ENCODE measurements at places on chromosomes 3 and 15.

- no peak for DNase-seq
Observed at GRCh38 chr15:68676011-68676605, 97.3 kb downstream of the CORO2B start.

GRCh38 chr3:3627114-3627513 is 172.1 kb upstream of the LRRN1 start:
- no peak for DNase-seq

DNA sequence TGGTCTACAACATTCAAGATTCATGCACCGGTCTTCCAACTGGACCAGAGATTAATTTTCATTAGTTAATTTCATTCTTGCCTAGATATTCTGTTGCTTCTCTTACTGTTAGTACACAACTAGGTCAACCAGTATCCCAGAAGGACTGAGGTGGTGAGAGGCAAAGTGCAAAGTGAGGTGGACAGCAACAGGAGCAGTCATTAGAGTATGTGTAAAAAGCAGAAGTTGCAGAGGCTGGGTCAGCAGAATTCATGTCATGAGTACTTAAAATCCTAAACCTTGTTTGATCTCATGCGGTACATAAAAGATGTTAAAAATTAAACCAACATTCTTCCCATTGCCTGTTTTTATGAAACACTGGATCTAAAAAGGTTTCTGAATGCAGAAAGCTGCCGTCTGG is 46.7 kb downstream of the PARP14 start:
- no peak for DNase-seq

- no peak for DNase-seq
Observed at GRCh38 chr3:107861904-107862303, 228.9 kb downstream of the CD47 start.

DNA sequence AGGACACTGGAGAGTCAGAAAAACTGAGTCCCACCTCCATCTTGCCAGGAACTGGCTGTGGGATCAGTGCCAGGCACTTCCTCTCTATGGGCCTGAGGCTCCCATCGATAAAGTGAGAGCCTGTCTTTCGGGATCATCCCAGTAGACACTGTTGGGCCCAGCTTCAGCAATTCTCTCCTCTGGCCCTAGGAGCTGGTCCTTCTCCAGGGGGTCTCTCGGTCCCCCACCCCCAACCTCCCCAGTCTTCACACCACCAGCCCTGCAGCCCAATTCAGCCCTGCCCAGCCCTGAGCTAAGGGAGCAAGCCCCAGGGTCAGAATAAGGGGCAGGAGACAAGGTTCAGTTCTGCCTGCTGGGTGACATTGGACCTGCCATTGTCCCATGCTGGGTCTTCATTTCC is 4.5 kb upstream of the LCTL start:
- DNase-seq = no peak

- no peak for DNase-seq
Observed at GRCh38 chr3:179921500-179921899, 115.2 kb downstream of the PEX5L start.

DNA sequence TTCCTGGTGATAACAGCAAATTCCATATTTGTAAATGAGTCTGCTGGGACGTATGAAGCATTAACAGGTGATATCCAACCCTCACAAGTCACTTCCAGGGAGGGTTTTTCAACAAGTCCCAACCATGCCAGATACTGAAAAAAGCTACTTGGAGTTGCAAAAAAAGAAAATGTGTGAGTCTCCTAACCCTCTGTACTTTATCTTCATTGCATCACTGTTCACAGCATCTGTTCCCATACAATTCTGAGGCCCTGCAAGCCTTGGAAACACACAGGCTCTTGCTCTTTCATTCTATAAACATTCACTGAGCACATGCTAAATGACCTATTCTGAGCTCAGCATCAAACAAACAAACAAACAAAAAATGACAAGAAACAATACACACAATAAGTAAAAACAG is 120.8 kb downstream of the RFTN1 start:
- DNase-seq = no peak

DNA sequence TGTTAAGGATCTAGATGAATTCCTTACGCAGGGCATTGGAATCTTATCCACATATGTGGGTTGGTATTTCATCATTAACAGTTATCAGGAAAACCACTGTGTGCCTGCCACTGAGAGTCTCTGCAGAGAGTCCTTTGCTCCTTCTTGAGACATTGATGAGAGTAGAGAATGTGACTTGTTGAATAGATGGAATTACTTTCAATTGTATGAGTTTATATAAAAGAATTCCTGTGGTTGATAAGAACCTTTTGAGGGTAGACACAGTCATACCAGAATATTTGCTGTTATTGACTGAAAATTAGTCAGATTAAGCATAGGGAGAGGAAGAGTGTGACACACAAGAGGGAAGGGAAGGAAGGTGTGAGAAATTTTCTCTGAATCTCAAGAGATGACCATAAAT is 30.8 kb downstream of the ARHGEF26 start:
- DNase-seq = no peak

DNA sequence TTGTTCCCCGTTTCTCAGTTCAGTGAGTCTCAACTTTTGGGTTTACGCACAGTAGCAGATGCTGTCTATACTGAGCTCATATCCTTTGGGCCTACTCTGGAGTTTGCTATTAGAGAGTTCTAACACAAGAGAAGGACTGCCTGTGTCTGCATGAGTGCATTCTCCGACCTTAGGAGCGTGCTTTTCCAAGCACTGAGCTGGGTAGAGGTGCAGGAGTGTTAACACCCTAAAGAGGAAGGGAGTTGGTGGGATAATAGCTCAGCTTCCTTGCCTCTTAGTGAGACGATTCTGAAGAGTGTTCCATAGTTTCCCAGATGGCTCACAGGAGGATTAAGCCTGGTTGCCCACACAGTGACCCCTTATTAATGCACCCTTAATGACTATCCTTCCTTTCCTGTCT is 6.9 kb upstream of the OXSR1 start:
- DNase-seq = no peak

- no peak for DNase-seq
Observed at GRCh38 chr3:117304681-117305080, 595.1 kb downstream of the TUSC7 start.

- DNase-seq = no peak
Observed at GRCh38 chr15:94509259-94509658, 277.9 kb downstream of the MCTP2 start.

- DNase-seq = no peak
Observed at GRCh38 chr3:33004961-33005360, 53.5 kb downstream of the CCR4 start.

- no peak for DNase-seq
Observed at GRCh38 chr15:71125831-71126450, 10.7 kb downstream of the THSD4 start.

- no peak for DNase-seq
Observed at GRCh38 chr3:114809668-114810413, 337.2 kb downstream of the ZBTB20 start.

DNA sequence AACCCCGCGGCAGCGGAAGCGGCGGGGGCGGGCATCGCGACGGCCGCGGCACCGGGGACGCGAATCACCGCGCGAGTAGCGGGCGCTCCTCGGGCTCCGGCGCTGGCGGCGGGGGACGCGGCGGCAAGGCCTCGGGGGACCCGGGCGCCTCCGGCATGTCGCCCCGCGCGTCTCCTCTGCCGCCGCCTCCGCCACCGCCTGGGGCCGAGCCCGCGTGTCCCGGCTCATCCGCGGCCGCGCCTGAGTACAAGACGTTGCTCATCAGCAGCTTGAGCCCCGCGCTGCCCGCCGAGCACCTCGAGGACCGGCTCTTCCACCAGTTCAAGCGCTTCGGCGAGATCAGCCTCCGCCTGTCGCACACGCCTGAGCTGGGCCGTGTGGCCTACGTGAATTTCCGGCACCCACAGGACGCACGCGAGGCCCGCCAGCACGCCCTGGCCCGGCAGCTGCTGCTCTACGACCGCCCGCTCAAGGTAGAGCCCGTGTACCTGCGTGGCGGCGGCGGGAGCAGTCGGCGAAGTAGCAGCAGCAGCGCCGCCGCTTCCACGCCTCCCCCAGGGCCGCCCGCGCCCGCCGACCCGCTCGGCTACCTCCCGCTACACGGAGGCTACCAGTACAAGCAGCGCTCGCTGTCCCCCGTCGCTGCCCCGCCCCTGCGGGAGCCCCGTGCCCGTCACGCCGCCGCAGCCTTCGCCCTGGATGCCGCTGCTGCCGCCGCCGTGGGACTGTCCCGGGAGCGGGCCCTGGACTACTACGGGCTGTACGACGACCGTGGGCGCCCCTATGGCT is 675 bp downstream of the RBM15B start:
- DNase-seq = no peak

GRCh38 chr3:64055076-64055475 is 31.8 kb upstream of the PSMD6 start:
- no peak for DNase-seq

DNA sequence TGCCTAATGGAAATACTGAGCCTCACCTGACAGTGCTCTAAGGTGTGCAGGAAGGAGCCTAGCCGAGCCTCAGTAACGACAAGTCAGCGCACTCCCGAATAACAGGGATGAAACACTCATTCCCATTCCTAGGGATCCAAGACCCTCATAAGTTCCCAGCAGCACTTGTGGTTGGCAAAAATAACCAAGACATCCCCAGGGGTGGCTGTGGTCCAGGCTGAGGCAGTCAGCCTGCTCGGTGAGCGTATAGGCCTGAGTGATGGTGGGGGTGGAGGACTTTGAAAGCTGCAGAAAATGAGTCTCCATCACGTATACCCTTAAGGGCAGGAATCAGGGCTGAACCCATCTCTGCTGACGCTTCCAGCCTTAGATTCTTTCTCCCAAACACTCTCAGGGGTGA is 120.1 kb downstream of the SMAD6 start:
- no peak for DNase-seq

DNA sequence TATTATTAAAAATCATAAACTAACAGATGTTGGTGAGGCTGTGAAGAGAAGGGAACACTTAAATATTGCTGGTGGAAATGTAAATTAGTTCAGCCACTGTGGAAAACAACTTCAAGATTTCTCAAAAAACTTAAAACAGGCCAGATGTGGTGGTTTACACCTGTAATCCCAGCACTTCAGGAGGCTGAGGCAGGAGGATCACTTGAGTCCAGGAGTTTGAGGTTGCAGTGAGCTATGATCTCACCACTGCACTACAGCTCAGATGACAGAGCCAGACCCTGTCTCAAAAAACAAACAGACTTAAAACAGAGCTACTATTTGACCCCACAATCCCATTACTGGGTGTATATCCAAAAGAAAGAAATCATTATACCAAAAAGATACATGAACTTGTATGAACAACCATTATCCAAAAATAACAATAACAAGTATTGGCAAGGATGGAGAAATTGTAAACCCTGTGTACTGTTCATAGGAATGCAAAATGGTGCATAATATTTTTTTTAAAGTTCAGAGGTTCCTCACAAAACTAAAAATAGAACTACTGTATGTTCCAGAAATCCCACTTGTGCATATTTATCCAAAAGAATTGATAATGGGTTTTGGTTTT is 25.5 kb downstream of the ZNF148 start:
- DNase-seq = no peak

DNA sequence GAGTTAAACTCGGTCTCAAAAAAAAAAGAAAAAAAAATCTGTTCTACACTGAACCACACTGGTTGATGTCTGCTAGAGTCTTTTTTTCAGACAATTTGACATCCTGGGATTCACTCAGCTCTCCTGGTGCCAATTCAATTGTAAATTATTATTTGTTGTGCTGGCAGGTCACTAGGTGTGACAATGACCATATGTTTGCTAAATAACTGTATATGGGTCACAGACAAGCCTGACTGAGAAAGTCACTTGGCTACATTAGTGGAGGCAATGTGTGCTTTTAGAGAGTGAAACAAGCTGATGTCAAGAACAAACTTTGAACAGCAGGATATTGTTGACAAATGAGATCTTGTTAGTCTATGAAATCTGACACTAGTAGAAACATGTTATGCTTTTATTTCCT is 1379.1 kb downstream of the ZPLD1 start:
- no peak for DNase-seq

GRCh38 chr15:34855413-34855812 is 60.1 kb upstream of the ACTC1 start:
- no peak for DNase-seq

- DNase-seq = no peak
Observed at GRCh38 chr3:58271901-58272501, 34.0 kb upstream of the RPP14 start.

- no peak for DNase-seq
Observed at GRCh38 chr3:31785734-31786133, 195.3 kb downstream of the OSBPL10 start.

DNA sequence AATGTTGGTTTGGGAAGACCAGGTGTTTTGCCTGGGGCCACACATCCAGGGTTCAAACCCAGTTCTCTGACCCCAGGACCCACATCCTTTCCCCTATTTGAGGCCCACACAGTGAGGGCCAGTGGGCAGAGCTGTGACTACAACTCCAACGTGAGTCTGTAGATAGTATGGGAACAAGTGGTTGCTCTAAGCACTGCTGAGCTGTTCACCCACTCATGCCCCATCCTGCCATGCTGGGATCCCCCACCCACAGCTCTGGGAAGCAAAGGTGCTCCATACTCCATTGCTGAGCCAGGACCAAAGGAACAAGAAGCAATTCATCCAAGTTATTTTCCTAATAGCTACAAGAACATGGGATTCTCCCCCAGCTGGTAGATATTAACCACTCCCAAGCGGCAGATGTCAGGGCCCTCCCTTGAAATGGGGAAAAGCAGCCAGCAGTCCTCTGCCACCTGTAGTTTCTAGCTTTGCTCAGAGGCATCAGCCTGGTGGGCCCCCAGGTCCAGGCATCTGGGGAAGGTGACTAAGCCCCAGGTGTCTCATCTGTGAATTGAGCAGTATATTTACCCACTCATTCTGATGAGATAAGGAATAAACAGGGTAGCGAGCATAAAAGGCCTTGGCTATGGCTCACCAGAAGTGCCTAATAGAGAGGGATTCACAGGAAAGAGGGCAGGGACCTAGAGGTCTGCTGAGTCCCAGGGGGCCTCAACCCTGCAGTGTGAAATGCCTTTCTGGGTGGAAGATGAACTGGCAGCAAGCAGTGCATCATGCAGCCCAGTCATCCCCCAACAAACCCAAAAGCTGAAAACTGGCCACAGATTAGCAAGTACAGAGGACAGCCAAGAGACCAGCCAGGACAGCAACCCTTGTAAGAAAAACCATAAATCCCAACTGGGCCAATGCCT is 33.4 kb downstream of the POC1A start:
- no peak for DNase-seq

DNA sequence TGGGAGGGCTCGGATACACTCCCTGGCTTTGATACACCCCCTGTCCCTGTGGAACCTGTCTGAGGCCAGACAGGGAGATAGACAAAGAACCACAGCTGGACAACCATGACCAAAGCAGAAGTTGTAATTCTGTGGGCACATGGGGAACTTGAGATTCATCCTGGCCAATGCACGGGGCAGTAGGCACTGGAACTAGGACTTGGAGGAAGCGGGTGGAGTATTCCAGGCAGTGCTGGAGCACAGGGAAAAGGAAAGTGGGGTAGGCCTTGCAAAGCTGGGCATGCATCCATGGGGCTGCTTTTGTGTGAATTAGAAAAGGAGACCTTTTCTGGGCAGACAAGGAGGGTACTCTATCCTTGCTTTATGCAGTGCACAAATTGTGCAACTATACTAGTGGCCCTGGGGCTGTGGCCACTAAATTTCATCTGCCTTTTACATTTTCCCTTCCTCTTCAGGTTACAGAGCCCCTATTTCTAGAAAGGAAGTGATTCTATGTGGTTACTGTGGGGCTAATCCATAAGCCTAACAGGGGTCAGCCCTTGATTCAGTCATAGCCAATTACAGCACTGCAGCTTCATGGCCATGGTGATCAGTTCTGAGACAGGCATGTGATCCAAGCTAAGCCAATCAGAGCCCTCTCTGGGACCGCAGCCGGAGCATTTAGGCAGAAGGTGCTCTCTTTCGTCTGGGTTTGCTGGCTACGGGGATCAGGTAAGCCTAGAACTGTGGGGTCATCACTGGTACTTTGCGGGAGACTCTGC is 21.0 kb downstream of the CRABP1 start:
- DNase-seq = no peak

GRCh38 chr3:53939086-53939582 is 47.5 kb upstream of the SELENOK start:
- no peak for DNase-seq

Data from stimulated activated CD8-positive, alpha-beta memory T cell treated with anti-CD3 and anti-CD28 coated beads, Interleukin-4, amount 100 ng/mL, for 1 hour (primary cell).